ENCODE measurements at places on chromosomes 5 and 9.

- no peak for DNase-seq
Observed at GRCh38 chr5:24232929-24233498, 411.8 kb downstream of the CDH10 start.

GRCh38 chr5:92969781-92970237 is 611.2 kb downstream of the NR2F1-AS1 start:
- no peak for DNase-seq

DNA sequence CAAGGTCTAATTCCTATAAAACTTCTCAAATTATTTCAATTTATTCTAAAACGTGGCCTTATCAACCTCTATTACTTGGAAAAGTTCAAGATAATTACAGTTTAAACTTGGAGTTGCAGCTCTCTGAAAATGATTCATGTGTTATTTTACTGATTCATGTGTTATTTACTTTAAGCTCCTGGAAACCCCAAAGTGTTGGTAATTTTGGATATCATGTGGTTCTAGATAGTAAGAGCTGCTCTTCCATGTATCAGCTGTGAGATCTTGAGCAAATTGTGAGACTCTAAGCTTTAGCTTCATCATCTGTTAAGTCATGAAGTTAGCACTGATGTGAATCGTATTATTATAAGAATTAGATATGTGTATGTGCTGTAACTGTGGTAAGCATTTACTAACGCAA is 749.2 kb downstream of the TLE4 start:
- no peak for DNase-seq

DNA sequence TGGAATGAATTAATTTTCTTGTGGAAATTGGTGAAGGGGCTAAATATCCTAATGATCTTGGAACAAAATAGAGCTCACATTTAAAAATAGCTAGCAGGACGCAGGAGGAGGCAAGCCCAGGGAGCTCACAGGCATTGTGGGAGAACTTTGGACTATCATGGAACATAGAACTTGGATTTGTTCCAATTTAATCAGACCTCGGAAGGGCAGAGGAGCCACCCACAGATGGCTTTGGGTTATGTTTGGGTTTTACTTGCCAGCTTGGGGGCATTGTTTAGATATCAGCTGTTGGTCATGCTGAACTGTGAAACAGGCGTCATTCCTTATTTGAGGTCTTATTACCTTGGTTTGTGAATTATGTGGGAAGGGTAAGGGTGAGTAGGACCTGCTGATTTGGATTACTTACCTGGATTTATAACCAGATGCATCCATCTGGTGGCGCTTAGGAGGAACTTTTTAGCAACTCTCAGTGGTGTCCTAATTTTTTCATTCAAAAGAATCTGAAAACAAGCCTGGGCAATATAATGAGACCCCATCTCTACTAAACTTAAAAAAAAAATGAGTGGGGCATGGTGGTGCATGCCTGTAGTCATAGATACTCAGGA is 14.1 kb upstream of the PTGR1 start:
- no peak for DNase-seq

DNA sequence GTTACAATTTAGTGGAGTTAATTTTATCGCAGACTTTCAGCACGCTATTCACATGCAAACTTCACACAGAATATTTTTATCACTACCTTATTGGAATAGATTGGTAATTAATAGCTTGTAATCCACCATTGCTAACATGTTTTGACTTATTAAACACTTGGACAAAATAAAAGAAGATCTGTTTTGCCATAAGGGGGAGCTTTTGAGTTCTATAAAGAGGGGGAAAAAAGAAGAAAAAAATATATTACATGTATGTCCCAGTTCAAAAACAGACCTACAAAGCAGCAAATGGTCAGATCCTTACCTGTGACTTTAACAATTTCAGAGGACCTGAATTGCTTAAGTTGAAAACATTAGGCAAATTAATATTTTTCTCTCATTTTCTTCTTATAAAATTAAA is 1.2 kb upstream of the PAPPA start:
- DNase-seq, result peak; percentile 74

DNA sequence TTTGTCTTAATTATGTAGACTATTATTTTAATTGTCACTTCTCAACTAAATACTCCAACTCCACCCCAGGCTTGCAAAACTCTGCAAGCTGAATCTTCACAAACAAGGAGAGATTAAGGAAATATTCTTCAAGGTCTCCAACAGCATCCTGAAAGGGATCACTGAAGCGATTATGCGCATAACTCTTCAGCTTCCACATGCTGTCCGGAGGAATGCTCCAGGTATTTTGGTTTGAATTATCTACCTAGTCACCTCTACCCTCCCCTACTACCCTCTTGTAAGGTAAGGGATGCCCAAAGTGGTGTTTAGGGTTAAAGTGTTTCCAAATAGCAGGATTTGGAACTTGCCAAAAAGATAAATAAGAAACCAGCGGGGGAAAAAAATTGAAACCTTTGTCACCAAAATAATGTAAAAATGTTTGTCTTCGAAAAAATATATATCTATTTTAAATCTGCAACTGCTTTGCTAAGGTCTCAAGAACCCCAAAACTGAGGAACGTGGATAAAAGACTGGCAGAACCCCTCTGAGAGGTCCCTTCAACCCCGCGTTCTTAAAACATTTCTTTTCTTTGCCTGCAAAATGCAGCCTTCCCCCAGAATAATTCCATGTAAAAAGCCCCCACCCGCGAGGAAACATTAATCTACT is 11.6 kb downstream of the PTCH1 start:
- no peak for DNase-seq

- DNase-seq, result no peak
Observed at GRCh38 chr5:103951776-103952175, 389.2 kb upstream of the NUDT12 start.

GRCh38 chr5:148372166-148372725 is 11.5 kb upstream of the FBXO38 start:
- no peak for DNase-seq

- no peak for DNase-seq
Observed at GRCh38 chr5:169657127-169657526, 20.1 kb downstream of the DOCK2 start.

DNA sequence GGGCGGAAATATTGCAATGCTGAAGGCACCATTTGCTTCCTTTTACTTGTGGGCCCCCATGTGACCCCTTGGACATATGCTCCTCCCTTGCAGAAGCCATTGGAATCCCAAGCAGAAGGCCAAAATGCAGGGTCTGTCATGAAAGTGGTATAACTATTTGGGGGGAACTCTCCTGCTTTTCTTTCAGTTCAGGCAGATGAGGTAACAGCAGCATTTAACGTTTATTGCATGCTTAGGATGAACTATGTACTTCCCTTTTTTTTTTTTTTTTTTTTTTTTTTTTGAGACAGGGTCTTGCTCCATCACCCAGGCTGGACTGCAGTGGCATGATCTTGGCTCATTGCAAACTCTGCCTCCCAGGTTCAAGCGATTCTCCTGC is 7.8 kb downstream of the FOXI1 start:
- no peak for DNase-seq

DNA sequence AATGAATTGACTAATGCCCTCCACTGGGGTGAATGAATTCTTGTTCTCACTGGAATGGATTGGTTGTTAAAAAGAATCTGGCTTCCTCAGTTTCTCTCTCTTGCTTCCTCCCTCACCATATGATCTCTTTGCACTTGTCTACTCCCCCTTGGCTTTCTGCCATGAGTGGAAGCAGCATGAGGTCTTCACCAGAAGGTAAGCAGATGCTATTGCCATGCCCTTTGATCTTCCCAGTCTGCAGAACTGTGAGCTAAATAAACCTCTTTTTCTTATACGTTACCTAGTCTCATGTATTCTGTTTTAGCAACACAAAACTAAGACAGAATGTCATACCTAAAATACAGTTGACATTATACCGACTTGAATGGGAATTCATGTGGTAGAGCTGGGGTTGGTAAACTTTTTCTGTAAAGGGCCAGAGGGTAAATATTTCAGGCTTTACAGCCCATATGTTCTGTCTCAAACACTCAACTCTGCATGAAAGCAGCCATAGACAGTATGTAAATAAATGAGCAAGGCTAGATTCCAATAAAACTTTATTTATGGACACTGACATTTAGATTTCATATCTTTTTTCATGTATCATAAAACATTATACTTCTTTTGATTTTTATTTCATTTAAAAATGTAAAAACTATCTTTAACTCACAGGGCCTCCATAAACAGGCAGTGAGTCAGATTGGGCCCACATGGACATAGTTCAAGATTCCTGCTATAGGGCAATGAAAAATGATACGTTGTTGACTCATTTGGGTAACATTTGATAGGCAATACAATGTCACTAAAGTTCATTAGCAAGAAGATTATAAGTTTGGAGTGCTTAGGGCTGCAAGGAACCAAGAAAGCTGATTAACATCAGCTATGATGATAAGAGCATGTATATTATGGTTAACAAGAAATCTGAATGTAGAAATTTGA is 79.4 kb upstream of the TLE4 start:
- peak; percentile 20 for DNase-seq

- DNase-seq, result no peak
Observed at GRCh38 chr9:135974220-135974573, 13.0 kb upstream of the UBAC1 start.

DNA sequence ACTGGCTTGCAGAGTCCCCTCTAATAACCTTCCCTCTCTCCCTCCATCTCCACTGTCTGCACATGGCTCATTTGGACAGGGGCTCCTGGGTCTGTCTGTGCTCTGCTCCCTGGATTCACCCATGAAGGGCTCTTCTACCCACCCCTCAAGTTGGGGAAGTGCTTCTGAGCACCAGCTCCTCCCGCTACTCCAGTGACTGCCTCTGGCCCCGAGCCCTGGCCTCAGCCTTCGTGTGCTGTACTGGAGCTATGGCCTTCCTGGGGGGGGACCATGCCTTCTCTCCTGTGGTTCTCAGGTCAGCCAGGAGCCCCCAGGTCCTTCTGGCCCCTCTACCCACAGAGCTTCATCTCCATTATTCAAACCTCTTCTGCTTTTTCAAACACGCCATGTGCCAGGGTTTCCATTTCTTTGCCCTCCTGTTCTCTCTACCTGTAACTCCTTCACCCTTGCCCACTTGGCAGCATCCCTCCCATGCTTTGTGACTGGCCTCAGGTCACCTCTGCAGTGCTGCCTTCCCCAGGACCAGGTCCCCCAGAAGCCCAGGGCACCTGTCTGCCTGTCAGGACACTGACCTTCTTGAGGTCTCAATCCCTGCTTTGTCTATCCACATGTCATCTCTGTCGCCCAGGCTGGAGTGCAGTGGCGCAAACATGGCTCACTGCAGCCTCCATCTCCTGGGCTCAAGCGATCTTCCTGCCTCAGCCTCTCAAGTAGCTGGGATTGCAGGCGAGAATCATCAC is 9.5 kb downstream of the SH3PXD2B start:
- no peak for DNase-seq

GRCh38 chr9:138017200-138017599 is 139.6 kb downstream of the CACNA1B start:
- no peak for DNase-seq

DNA sequence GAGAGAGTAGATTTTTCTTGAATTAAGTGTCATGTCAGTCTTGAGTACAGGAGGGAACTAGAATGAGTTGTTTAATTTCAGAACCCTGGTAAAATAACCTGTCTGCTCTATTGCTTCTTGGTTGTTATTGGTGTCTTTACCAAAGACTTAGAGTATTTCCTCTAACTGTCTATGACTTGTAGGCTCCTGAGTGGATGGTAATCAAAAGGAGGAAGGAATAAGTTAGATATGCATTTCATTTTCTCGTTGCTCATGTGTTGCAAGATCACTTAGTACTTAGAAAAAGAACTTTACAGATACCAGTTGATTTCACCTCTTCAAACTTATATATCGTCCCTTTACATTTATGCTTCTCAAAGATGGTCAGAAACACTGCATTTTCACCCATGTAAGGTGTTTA is 31.1 kb downstream of the UHRF2 start:
- no peak for DNase-seq
